Activated CD4-positive, alpha-beta T cell treated with anti-CD3 and anti-CD28 coated beads, Interleukin-2, amount 50 U/mL, for 16 hours (primary cell): ENCODE measurements at places on chromosomes 7 and 10.

DNA sequence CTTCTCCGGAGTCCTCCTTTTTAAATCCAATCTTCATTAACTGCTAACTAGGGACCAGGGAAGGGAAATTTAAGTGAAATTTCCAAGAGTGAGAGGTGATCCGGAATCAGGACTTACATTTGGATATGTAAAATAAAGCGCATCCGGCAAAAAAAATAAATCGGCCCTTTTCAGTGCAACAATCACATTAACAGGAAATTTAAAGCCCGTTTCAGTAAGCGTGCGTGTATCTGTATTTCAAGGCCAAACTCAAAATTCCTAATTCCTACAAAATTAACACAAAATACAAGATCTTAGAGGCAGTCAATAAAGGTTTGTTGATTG is 771 bp downstream of the DNAJC9 start:
- DNase-seq, result no peak

- DNase-seq, result no peak
Measured at GRCh38 chr10:102241032-102241443, 274 bp downstream of the PITX3 start.

- DNase-seq, result no peak
Measured at GRCh38 chr10:86060386-86061277, 306.0 kb downstream of the GRID1 start.

DNA sequence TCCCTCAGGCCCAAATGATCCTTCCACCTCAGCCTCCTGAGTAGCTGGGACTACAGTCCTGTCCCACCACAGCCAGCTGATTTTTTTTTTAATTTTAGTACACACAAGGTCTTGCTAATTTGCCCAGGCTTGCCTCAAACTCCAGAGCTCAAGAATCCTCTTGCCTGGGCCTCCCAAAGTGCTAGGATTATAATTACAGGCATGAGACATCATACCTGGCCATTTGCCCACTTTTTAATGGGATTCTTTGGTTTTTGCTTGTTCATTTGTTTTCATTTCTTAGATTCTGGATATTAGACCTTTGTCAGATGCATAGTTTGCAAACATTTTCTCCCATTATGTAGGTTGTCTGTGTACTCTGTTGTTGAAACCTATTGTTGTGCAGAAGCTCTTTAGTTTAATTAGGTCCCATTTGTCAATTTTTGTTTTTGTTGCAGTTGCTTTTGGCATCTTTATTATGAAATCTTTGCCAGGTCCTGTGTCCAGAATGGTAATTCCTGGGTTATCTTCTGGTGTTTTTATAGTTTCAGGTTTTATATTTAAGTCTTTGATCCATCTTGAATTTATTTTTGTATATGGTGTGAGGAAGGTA is 95.2 kb downstream of the GLCCI1 start:
- DNase-seq, result no peak
